ENCODE measurements at places on chromosomes 4 and X.

GRCh38 chrX:115344885-115345614 is 55.5 kb downstream of the LUZP4 start:
- DNase-seq, result no peak

DNA sequence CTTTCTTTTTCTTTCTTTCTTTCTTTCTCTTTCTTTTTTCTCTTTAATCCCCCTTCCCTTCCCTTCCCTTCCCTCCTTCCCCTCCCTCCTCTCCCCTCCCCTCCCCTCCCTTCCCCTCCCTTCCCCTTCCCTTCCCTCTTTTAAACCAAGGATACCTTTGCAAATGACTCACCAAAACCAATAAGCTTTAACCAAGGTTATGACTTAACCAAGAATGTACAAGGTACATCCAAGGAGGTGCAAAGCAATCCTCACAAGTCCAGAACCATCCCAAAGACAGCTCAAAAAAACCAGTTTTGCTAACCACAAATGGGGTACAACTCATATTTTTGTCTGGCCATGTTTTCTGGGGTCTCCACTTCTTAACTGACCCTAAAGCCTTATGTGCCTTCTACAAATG is 174.7 kb upstream of the PPP1R2C start:
- no peak for DNase-seq

DNA sequence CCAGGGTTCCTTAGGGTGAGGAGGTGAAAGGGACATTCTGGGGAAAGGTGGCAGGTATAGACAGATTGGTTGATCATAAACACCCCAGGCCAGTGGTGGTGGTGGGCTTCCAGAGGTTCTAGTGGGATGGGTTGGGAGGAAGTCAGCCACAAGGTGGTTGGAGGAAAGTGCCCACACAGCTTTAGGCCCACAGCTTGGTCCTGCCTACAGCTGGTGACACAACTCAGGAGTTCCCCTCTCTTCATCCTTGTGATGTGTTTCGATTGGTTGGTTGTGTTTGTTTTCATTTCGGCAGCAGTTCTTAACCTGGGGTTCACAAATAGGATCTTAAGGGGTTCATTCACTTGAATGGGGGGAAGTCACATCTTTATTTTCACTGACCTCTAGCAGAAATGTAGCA is 157.0 kb downstream of the TMEM164 start:
- DNase-seq, result no peak

DNA sequence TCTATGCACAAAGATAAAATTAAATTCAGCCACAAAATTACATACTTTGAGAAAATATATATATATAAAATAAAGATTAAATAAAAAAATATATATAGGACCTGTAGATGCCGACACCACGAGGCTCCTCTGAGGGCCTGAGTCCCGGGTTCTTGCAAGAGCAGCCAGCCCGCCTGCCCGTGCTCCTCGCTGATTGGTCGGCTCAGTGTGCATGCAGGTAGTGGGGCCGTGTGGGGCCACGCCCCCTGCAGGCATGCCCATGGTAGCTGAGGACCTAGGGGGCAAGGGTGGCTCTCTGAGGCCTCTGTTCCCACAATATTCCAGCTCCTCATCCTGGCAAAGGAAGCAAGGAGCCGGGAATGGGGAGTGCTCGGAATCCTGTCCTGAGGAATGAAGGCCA is 80.5 kb upstream of the AMELX start:
- no peak for DNase-seq

DNA sequence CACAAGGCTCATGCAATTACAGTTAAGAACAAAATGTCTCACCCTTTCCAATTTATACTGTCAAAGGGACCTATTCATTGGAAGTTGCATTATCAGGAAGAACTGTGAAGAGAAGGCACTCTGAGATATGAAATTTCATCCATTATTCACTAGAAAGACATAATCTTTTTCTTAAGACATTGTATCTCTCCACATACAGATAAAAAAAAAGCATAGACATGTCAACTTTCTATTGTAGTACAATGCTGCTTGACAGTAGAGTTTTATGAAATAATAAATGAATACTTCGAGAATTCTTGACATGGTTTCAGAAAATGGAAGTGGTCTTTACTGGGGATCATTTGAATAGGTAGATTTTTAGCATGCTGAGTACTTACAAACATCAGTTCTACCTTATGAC is 545.0 kb downstream of the TMA16 start:
- no peak for DNase-seq

GRCh38 chr4:56217343-56217890 is 169.9 kb downstream of the AASDH start:
- DNase-seq, result no peak

DNA sequence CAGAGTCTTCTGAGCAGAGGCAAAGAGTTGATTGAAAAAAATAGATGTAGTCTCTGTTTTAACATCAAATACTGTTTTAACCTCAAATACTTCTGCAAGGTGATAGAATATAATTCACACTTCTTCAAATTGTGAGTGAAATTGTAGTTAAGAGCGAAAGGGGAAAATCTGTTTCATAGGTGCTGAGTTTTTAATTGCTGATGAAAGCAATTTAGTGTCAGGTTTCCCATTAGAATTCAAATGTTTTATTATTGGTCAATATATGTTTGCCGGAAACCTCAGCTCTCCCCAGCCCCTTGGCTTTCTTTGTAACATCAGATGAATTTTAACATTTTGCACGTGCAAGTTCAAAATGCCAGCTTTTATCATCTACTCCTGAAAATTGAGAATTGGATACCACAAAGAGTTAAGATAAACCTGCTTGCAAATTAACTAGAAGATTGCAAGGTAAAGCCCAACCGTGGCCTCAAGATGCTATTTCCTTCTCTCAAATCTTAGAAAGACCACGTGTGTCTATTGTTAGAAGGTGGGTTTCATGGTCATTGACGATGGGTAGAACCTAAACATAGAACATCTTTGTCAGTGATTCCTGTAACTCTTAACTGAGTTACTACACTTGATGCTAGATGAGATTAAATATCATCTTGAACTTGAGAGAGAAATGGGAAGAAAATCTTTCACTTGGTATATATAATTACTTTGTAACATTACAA is 1824.2 kb upstream of the TENM3 start:
- DNase-seq, result no peak

GRCh38 chr4:109207061-109207460 is 95.4 kb downstream of the COL25A1 start:
- no peak for DNase-seq

GRCh38 chr4:186570193-186570996 is 15.0 kb upstream of the MTNR1A start:
- DNase-seq, result no peak

GRCh38 chr4:121073672-121074381 is 1.5 kb upstream of the NDNF start:
- DNase-seq, result no peak

GRCh38 chr4:20995610-20996009 is 295.4 kb downstream of the PACRGL start:
- DNase-seq, result no peak

DNA sequence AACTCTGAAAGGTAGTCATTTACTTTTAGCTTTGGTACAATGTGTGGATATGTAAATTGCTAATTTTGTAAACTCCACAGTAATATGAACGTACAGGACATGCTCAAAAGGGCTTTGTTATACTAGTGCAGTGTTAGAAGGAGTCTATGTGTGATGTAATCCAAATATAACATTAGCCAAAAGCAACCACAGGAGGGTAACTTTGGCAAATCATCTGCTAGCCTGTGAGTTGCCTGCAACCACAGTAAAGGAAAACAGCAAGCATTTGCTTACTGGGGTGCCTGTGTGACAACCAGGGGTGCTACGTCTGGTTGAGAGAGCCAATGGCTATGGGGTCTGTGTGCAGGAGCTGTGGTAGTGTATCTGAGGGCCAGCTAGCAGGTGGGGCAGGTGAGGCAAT is 245.8 kb downstream of the ADAMTS3 start:
- no peak for DNase-seq

DNA sequence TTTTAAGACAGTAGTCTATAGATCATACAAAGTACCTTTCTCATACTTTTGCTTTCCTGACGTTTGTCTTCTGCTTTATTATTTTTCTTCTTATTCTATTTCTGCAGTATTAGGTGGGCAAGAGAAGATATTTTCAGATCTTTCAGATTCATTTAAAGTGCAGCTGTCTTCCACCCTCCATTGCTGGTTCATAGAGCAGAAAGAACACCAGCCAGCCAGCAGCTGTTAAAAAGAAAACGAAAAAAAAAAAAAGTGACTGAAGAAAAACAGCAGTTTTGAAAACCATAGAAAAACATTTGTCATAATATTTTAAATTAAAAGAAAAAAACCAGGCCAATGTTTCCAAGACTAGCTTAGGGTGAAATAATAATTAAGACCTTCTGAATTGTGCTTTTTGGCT is 42.9 kb downstream of the SMAD1 start:
- DNase-seq, result no peak

DNA sequence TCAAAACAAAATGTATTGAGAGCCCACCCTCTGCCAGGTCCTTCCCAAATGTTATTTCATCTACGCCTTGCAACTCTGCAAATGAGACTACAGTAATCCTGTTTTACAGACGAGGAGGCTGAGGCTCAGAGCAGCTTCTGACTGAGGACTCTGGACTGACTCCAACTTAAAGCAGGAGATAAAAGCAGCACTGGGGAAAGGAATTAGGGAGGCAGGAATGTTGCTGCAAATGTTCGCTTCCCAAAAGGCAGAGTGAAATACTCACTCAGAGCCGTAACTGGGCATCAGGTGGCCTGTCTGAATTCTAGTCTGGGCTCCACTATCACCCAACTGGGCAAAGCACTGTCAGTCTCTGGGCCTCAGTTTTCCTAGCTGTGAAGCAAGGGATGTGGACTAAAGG is 94.7 kb upstream of the SRD5A3 start:
- DNase-seq, result no peak

- no peak for DNase-seq
Observed at GRCh38 chr4:171846232-171846631, 33.0 kb downstream of the GALNTL6 start.

- DNase-seq, result no peak
Observed at GRCh38 chr4:117874216-117874615, 160.1 kb upstream of the NDST3 start.

DNA sequence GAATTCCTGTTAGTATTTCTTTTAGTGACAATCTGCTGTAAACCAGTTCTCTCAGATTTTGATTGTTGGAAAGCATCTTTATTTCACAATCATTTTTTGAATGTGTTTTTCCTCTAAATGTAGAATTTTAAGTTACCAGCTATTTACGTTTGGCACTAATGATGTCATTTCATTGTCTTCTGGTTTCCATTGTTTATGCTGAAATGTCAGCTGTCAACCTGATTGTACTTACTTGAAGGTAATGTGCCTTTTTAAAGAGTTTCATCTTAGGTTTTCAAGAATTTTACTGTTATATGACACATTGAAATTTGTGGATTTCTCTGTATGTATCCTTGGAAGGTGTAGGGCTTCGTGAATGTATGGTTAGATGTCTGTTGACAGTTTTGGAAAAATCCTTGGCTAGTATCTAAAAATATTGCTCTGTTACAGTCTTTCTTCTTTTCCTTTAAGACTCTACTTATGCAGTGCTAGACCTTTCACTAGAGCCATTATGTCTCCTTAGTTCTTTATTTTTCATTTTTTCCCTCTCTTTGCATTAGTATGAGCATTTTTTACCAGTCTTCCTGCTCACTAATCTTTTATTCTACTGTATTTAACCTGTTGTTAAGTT is 30.4 kb downstream of the SMAD1 start:
- DNase-seq, result no peak

DNA sequence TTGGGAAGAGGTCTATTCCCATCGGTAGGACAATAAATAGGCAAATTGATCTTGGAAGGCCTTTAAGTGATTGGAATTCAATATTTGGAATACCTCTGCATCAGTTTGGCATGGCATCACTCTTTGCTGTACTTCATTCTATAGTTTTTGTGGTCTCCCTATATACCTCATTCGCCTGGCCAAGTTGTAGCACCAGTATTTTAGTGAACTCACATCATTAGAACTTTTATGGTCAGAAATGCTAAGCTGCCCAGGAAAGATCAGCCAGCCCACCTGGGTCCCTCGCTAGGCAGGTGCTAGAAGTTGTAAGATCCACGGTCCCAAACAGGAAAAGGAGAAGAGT is 40.3 kb downstream of the ZCCHC13 start:
- no peak for DNase-seq

DNA sequence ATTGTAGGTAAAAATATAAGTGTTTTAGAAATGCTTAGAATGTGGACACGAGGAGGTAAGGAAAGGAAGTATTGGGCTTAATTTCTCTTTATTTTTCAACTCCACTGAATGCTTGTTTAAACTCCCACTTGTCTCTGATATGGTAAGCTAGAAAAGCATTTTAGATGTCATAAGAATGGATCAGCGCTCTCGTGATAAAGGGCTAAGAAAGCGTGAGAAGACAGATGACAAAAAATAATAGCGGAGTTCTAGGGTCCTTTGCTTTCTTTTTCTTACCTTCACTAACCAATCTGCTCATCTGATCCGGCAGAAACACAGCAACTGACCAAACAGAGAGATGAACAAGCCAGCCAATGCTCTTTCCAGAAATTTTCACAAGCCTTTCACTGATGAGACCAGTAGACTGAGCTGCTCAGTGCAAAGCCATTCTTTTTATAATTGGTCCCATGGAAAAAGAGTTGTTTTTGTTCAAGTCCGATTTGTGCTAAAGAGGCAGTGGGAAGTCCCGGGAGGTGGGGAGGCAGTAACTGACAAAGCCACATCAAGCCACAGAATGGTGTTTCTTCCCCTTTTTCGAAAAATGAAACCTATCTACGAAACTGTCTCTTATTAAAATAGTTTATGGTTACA is at the start of gene TASL:
TASL (minus strand) TSS at position 405 of the 630 bp plus-strand sequence. CDS start 17,411 bp downstream, outside the sequence.
- DNase-seq, result no peak

DNA sequence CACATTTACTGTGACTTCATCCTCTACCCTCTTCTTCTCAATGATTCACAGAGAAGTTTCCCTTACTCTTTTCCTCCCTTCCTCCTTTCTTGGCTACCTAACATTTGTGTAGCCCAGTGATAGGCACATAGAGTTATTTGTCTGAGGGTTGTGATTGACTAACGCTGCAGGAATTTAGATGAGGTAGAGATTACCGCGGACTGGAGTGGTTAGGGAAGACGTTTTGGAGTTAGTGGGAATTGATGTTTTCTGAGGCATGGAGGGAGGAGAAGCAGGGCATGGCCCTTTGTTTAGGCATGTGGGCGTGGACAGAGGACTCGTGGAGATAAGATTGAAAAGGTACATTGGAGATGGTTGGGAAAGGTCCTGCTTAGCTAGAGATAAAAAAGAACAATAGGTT is 246.7 kb downstream of the GPAT3 start:
- no peak for DNase-seq
